ENCODE measurements at places on chromosomes 16 and 17.

DNA sequence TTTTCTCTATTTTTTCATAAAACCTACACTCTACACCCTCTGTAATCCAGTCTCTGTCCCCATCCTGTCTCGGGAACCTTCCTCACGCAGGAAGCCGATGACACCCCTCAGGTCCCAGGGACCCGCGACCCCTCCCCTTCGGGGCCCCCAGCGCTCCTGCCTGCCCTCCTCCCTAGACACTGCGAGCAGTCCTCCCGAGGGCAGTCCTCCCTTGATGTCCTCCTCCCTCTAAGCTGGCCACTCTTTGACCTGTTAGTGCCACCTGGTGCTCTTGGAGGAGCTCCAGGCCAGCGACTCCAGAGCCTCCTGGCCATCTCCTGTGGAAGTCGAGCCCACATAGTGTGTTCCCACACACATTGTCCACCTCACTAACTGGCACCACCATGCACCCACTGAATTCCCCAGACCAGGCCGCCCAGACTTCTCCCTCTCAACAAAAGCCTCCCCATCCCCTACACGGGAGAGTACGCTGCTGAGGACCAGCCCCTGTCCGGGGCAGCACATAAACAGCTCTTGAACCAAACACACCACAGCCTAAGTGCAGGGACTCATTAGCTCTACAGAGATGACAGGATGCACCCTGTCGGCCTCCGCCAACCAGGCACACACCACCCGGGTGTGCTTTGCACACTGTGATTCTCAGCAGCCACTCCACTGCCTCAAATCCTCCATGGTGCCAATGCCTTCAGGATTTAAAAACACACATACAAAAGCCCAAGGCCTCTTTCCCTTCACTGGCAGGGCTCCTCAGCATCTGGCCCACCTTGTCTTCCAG lies 9.3 kb downstream of the OSBPL7 start:
- DNase-seq = no peak

- no peak for DNase-seq
Observed at GRCh38 chr16:77289331-77289809, 90.2 kb downstream of the SYCE1L start.

DNA sequence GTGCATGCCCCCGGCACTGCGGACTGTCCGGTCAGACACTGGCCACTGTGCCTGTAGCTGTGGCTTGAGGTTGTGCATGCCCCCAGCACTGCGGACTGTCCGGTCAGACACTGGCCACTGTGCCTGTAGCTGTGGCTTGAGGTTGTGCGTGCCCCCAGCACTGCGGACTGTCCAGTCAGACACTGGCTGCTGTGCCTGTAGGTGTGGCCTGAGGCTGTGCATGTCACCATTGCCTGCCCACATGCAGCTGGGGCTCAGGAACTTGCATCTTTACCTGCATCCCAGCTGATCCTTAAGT lies 5.2 kb downstream of the MTHFSD start:
- DNase-seq = no peak

DNA sequence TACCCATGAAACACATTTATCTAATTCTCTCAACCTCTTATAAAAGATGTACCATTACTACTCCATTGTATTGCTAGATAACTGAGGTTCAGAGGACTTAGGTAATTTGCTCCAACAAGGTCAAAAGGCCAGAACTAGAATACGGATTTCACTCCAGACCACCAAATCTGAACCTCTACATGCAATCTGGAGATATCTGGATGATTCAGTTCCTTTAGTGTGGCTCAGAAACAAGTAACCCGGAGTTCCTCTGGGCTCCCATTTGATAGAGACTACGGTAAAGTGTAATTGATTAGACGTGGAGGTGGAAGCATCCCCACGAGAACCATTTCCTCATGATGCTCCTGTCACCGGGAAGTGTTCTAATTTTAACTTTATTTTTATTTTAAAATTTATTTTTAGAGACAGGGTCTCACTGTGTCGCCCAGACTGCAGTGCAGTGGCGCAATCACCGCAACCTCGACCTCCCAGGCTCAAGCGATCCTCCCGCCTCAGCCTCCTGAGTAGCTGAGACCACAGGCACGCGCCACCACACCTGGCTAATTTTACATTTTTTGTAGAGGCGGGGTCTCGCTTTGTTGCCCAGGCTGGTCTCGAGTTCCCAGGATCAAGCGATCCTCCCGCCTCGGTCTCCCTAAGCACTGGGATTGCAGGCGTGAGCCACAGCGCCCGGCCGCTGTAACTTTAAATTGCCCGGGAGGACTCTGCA lies 608 bp upstream of the COX10 start:
- peak; percentile 12 for DNase-seq

- DNase-seq = no peak
Observed at GRCh38 chr17:30084788-30085187, 31.8 kb upstream of the NSRP1 start.

GRCh38 chr17:16342979-16343378 lies 10.3 kb downstream of the CENPV start:
- DNase-seq = no peak

GRCh38 chr16:64150193-64150592 lies 971.7 kb downstream of the CDH11 start:
- DNase-seq = no peak

- DNase-seq = peak; percentile 84
Observed at GRCh38 chr17:75131278-75132017, at the start of gene NT5C. Gene NT5C, minus strand, starts transcription at chr17:75131742. Its CDS starts 35 bp downstream, at chr17:75131707.

DNA sequence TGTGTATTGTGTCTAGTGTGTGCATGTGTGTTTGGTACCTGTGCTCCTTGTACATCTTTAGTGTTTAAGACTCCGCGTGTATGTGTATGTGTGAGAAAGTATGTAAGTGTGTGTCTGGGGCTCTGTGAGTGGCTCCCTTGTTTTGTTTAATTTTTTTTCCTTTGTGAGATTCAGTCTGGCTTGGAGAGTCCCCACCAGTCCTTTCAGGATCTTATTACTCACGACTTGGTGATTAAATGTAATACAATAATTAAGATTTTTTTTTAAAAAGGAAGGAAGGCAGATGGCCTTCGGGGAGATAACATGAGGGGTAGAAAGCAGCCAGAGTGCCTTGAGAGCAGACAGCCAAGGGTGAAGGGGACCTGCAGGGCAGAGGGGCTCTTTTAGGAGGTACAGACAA lies 33.9 kb downstream of the FZD2 start:
- DNase-seq = no peak

DNA sequence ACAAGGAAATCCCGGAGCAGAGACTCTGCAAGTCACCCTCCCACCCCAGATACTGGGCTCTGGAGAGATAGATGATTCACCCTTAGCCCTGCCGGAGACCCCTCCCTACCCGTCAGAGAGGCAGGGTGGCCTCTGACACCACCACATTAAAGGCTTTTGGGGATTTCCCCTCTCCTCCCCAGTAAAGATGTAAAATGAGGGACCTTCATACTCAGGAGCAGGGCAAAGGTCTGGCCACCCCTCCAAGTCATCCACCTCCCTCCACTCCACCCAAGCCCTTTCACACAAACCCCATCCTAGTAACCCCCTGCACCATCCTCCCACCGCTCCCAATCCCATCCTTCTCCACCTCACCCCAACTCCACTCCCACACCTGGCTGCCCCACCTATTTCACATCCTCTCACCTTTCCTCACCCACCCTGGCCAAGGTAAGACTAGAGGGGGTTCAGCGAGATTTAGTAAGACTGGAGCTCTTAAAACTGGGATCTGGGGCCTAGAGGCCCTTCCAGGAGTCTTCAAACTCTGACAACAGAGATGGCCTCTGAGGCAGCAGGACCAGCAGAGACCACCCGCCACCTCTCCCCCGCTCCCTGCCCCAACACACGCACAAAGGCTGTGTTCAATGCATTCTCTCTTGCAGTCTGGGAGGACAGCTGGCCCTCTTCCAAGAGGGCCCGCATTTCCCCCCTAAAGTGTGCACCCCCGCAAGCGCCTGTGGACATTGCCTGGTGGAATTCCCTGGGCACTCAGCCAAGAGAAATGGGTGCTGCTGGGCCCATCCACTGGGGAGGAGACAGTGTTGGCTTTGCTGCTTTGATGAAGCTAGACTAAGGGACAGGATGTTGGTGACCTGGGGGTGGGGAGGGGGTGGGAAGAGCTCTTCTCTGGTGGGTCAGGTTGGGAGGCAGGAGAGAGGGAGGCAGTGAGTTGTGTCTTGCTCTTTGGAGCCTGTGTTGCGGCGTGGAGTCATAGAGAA lies 1.1 kb downstream of the ABAT start:
- DNase-seq = no peak

- DNase-seq = no peak
Observed at GRCh38 chr17:58452738-58453137, 35.4 kb upstream of the RNF43 start.

DNA sequence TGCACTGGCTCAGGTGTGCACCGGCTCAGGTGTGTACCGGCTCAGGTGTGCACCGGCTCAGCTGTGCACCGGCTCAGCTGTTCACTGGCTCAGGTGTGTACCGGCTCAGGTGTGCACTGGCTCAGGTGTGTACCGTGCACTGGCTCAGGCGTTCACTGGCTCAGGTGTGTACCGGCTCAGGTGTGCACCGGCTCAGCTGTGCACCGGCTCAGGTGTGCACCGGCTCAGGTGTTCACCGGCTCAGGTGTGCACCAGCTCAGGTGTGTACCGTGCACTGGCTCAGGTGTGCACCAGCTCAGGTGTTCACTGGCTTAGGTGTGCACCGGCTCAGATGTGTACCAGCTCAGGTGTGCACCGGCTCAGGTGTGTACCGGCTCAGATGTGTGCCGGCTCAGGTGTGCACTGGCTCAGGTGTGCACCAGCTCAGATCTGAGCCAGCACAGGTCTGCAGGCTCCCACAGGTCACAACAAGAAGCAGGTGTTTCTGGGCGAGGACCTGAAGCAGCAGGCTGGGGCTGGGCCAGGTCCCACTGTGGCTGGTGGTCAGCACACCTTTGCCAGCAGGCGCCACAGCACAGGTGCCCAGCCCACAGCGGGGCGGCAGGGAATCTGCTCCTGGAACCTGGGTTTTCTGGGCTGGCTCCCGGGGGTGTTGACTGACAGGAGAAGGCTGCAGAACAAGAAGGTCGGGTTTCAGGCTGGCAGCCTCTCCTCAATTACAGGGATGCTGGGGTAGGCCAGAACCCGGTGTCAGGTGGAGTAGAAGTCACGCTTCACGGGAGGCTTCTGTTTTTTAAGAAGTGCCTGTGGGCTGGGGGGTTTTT lies 17.2 kb downstream of the METRNL start:
- DNase-seq = peak; percentile 71

- no peak for DNase-seq
Observed at GRCh38 chr16:81971853-81972252, 39.4 kb downstream of the SDR42E1 start.

DNA sequence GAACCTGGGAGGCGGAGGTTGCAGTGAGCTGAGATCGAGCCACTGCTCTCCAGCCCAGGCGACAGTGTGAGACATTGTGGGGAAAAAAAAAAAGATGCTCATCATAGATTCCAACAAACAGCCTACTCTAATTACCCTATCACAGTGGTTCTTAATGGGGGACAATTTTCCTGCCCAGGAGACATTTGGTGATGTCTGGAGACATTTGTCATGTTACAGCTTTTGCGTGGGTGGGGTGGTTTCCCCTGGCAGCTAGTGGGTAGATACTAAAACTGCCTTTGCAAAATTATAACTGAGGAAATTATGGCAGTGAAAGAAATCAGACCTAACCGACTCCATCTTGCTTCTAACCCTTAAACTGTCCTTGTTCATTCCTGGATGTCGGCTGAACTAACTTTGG lies 92.5 kb upstream of the RBL2 start:
- DNase-seq = no peak

DNA sequence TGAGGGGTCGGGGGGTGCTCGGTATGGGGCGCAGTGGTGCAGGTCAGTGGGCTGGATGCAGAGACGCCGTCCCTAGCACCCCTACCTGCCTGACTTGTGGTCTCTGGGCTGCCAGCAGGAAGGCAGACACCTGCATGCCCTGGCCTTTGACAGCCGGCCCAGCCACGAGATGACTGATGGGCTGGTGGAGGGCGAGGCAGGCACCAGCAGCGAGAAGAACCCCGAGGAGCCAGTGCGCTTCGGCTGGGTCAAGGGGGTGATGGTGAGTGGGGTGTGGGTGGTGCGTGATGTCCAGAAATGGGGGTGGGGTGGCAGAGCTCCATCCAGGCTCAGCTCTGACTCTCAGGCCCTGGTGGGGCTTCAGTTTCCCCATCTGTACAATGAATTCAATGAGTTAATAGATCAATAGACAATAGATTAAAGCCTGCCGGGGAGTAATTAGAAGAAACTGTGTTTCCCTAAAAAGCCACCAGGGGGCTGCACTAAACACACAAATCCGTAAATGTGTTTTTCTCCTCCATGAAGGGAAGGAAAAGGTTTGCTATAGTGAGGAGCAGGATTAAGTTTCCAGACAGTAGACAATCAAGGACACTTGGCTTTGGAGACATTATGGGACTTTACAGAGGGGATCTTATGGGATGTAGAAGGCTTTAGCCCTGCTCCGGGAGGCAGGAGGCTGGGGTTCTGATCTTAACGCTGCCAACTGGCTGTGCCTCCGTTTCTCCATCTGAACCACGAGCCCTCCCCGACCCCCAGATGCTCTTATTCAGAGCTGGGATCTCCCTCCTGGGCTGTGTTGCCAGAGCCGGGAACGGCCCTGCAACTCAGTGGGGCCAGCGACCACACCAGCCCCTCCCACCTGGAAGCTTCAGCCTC lies 2.2 kb downstream of the SLC12A3 start:
- DNase-seq = peak; percentile 59

DNA sequence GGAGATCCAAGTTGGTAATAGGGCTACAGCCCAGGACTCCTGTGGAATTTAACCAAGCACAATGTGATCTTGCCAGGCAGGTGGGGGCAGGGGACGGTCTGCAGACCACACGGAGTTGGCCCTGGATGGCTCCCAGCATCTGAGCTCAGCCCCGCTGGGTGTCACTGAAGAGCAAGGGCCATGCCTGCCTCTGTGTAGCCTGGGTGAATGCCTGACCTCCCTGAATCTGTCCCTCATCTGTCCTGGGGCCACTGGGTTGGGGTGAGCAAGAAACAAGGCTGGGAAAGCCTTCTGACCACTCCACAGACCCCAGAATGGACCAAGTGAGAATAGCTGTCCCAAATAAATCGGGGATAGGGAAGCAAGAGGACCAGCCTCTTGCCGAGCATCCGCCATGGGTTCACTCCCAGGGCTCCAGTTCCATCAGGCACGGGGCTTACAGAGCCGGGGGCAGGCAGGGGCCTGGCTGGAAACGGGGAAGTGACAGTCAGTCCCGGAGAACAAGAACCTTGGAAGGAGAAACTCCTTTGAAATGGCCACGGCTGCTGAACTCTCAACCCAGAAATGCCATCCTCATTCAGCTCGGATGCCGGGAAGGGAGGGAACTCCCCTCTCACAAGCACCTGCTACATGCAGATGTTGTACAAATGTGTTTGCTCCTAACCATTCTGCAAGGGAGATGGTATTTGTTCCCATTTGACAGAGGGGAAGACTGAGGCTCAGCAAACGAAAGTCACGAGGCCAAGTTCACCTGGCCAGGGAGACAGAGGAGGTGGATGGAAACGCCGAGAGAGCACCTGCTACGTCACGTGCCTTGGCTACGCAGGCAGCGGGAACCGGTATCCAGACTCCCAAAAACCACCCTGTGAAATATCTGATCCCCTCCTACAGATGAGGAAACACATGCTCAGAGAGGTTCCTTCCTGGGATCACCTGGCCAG lies 50.0 kb downstream of the RMI2 start:
- DNase-seq = no peak

DNA sequence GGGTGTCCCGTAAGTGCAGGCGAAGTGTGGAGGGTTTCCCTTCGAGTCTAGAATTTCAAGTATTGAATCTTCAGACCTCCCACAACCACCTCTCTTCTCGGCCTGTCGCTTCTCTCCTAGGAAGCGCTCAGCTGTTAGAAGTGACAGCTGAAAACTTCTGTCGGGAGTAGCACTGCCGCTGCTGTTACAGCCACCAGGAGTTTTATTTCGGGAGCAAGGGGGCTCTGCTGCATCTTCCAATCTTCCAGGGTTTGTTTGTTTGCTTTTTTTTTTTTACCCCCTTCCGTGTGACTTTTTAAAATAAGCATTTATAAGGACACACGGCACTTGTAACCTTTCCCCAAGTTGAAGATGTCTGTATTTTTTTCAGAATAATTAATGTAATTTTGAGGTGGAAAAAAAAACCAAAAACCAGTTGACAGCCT lies 767 bp downstream of the RPS6KB1 start:
- no peak for DNase-seq

Data from HT-29 (cell line).